ENCODE measurements at places on chromosomes 2 and 18.

DNA sequence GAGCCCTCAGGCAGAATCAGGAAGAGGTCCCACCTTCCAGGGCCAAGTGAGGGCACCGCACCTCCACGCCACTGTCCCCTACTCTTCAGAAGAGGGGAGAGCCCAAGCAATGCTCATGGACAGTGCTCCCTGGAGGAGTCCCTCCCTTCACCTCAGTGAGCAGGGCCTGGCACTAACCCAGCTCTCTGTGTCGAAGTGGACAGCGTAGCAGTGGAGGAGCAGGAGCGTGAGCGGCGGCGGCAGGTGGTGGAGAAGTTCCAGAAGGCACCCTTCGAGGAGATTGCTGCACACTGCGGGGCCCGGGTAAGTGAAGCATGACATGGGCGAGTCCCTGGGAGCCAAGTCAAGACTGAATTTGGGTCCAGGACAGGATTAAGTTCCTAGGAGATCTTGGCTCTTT lies 16.7 kb downstream of the POMC start:
- DNase-seq, result no peak

DNA sequence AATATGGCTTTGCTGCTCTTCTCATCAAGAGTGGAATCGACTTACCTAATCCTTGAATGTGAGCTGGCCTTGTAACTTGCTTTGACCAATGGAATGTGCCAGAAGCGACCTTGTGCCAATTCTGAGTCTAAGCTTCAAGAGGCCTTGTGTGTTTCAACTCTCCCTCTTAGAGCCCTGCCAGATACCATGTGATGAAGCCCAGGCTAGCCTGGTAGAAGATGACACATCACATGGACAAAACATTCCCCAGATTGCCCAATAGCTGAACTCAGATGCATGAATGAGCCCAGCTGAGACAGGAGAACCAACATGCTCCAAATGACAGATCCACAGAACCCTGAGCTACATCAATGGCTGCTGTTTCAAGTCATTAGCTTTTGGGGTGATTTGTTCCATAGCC lies 4.2 kb upstream of the KLHL14 start:
- no peak for DNase-seq

- no peak for DNase-seq
Observed at GRCh38 chr2:200092235-200092634, 136.9 kb downstream of the MAIP1 start.

GRCh38 chr18:7748251-7749007 lies 181.3 kb downstream of the PTPRM start:
- DNase-seq, result no peak

Measured in SK-N-DZ (cell line).